ENCODE measurements at places on chromosomes 1 and 21. TPM values are rescaled to one million over a fixed set of nuclear protein-coding genes. Genes with fewer than 3 reads are reported as not detected.

The ST6GALNAC5 gene
- total RNA-seq = 2.6 TPM

The WASF2 gene
- total RNA-seq = 187 TPM

- H3K4me3 ChIP-seq = no peak overlapping the region
- H3K36me3 ChIP-seq = no peaks in the 10 kb centered on the region
- H3K27me3 ChIP-seq = no peaks in the 10 kb centered on the region
- H3K27ac ChIP-seq = peak overlapping the region; percentile 65
- no peak for DNase-seq
Measured at GRCh38 chr1:170307426-170307825, 161.7 kb downstream of the NTMT2 start.

The ANKRD35 gene
- total RNA-seq = not detected

The CHIA gene
- not detected for total RNA-seq
